ENCODE measurements at places on chromosomes 11 and 22.

- DNase-seq = no peak
Measured at GRCh38 chr11:110565357-110566336, 135.9 kb downstream of the FDX1 start.

- no peak for DNase-seq
Measured at GRCh38 chr22:37109242-37109917, at the start of gene TMPRSS6. Gene TMPRSS6, minus strand, starts transcription at chr22:37109713. Its CDS starts 6,296 bp downstream, at chr22:37103417.

DNA sequence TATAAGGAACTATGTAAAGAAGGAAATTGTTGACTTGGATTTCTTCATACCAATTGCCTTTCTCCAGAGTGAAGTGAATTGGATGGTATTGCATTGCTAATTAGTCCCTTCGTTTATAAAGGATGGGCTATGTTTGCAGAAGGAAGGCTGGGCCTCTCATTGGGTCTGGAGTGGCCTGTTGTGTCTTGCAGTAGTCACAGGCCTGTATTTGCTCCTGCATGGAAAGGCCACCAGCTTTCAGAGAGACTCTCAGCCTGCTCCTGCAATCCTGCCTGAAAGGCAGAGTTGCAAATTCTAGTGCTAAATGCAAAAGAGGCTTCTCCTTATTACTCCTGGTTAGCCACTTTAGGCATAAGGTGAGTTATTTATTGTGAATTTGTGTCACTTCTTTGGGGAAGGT is 103.8 kb downstream of the EXT2 start:
- no peak for DNase-seq

DNA sequence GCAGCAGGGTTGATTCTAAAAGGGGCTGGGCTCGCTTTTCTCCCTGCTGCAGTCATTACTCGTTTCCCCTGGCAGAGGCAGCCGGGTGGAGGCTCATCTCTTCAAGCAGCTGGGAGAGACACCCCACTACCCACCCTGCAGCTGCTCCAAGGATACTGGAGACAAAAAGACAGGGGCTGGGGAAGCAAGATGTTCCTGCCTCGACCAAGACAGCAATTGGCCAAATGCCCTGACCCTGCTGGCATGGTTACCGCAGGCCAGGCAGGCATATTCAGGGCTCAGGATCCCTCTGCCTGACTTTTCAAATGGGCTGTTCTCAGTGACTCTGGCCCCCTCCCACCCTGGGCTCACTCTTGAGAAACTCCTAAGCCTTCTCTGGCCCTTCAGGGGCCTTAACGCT is 6.8 kb upstream of the RGL4 start:
- no peak for DNase-seq

- DNase-seq = no peak
Measured at GRCh38 chr11:93741882-93742226, 382 bp downstream of the C11orf54 start.

GRCh38 chr11:74630043-74630442 is 37.7 kb downstream of the POLD3 start:
- DNase-seq = no peak

- DNase-seq = no peak
Measured at GRCh38 chr11:131228378-131228777, 142.0 kb upstream of the NTM start.

- DNase-seq = no peak
Measured at GRCh38 chr11:32615422-32615821, 31.8 kb downstream of the EIF3M start.

- DNase-seq = no peak
Measured at GRCh38 chr11:34501949-34502348, 11.6 kb downstream of the ELF5 start.

- DNase-seq = no peak
Measured at GRCh38 chr11:9568161-9568853, 5.2 kb upstream of the WEE1 start.

- no peak for DNase-seq
Measured at GRCh38 chr11:105245781-105246315, 106.3 kb upstream of the CARD18 start.

- no peak for DNase-seq
Measured at GRCh38 chr11:111370902-111371578, 8.0 kb downstream of the POU2AF1 start.

- DNase-seq = no peak
Measured at GRCh38 chr11:65491614-65492386, 7.0 kb upstream of the MALAT1 start.

GRCh38 chr11:1223346-1224110 is 662 bp downstream of the MUC5B start:
- no peak for DNase-seq

GRCh38 chr22:35839841-35840301 is 122.2 kb downstream of the APOL5 start:
- no peak for DNase-seq

DNA sequence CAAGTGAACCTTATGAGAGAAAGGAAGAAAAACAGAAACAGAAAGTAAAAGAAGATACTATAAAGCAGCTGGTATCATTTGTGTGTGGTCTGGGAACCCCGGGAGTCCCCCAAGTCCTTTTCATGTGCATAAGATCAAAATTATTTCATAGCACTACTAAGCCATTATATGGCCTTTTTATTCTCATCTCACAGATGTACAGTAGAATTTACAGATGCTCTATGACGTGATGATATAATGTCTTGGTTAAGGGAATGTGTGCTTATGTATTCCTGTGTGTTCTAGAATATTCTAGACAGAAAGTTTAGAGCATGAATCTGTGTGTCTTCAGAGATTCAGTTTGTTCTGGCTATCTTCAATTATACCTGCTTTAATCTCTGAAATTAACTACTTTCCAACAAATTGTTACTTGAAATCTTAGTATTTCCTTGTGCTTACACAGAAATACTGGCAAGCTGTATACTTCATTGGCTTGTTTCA is 8.6 kb upstream of the TPP1 start:
- no peak for DNase-seq

DNA sequence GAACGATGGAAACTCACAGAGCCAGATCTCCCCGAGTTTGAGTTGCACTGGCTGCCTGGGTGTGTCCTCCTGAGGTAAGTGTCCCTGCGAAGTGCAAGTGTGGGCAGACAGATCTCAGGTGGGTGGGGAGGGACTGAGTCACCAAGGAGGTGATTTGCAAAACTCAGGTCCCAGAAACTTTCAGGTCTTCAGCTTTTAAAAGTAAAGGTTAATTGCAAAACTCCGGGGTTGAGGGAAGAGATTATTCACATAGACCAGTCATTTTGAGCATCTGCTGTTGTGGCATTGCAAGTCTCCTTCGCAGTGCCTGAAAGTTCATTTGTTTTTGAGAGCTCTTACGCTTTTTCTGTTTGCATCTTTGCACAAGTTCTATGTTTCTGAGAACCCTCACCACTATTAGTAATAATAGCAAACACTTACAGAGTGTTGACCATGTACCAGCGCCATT is 7.1 kb downstream of the CD44 start:
- no peak for DNase-seq

- no peak for DNase-seq
Measured at GRCh38 chr11:113645593-113646349, 60.3 kb downstream of the TMPRSS5 start.

- DNase-seq = no peak
Measured at GRCh38 chr11:78922859-78923625, 348.4 kb upstream of the NARS2 start.

DNA sequence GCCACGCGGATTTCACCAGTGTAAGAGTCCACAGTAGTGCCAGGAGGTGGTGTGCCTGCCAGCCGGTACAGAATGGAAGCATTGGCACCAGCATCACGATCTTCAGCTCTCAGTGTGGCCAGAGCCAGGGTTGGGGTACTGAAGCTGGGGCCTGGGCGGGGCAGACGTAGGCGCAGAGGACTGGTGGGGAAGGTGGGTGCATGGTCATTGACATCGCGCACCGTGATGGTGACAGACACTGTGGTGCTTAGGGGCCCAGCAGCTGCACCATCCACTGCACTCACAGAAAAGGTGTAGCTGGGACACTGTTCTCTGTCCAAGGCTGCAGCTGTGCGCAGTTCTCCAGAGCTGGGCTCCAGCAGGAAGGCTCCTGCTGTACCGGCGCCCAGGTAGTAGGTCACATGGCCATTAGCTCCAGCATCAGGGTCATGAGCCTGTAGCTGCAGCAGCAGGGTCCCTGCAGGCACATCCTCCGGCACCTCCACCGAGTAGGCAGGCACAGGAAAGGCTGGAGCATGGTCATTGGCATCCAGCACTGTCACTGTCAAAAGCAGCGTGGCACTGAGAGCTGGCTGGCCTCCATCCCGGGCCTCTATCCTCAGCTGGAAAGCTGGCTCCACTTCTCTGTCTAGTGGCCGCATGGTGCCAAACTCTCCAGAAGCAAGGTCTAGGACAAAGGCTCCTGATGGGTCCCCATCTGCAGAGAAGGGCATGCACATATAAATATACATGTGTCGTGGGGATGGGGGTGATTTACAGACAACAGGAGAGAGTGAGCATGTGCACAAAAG is 7.9 kb upstream of the TPP1 start:
- DNase-seq = no peak

GRCh38 chr11:94884376-94884775 is 89.0 kb downstream of the CWC15 start:
- no peak for DNase-seq

- no peak for DNase-seq
Measured at GRCh38 chr11:75383246-75383645, 16.1 kb upstream of the RPS3 start.

- DNase-seq = no peak
Measured at GRCh38 chr11:129223701-129224149, 31.6 kb upstream of the ARHGAP32 start.

DNA sequence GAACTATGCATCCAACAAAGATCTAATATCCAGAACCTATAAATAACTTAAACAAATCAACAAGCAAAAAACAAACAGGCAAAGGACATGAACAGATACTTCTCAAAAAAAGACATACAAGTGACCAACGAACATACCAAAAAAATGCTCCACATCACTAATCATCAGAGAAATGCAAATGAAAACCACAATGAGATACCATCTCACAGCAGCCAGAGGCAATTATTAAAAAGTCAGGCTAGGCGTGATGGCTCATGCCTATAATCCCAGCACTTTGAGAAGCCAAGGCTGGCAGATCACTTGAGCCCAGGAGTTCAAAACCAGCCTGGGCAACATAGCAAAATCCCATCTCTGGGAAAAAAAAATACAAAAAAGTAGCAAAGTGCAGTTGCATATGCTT is 10.7 kb downstream of the SAA4 start:
- no peak for DNase-seq

- DNase-seq = no peak
Measured at GRCh38 chr22:17192186-17192585, 27.0 kb downstream of the ADA2 start.

GRCh38 chr11:96197103-96197502 is 145.9 kb downstream of the MAML2 start:
- no peak for DNase-seq

DNA sequence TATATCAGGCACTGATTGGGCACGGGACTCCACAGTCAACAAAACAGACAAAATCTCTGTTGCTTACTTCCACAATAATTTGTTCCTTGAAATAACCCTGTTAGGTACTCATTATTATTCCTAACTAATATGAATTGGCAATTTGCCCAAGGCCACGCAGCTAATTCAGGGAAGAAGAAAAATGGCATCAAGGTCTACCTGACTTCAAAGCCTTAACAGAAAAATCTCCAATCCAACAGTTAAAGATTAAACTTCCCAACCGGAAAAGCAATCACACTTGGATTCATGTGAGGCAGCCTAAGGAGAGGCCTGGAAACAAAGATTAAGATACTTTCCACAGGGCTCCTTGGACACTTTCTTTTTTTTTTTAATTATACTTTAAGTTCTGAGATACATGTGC is 68.9 kb downstream of the PRCP start:
- DNase-seq = no peak
